RWPE2 (cell line): ENCODE measurements at places on chromosomes 7 and 10.

- DNase-seq, result no peak
These were observed 51.6 kb downstream of the CYCS start for GRCh38 chr7:25073451-25073850.

DNA sequence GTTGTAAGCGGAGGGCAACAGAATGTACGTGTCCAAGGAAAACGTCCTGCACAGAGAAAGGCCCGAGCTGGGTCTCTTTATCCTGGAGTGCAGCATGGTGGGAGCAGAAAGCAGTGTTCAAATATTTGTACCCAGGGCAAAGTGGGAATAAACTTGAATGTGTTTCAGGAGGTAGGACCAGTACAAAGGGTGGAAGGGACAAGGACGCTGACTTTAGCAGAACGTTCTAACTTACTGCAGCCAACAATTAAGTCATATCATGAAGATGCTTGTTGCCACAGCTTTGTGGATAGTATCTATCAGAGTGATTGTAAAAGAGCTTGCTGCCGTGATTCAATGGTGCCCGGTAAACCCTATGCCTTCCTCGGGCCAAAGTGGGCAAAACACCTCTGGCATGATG lies 30.5 kb upstream of the ZC3HAV1L start:
- no peak for DNase-seq

- no peak for DNase-seq
These were observed 77.6 kb upstream of the PRLHR start for GRCh38 chr10:118672766-118673715.

GRCh38 chr10:113987156-113987555 lies 56.5 kb upstream of the ADRB1 start:
- DNase-seq, result no peak

DNA sequence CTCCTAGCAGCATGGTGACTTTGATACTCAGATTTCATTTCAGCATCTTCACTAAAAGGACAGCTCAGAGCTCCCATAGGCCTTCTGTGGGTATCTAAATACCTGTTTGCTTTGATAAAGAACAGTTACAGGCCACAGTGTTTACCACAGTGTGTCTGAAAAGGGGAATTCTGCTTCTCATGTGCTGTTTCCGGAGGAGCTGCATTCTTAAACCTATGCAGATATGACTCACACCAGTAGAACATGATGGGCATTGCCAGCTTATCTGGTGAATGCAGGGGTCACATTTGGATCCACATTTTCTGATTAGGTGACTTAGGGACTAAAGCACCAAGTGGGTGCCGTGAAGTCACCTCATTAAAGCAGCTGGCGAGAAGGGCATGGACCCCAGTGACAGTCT lies 52.6 kb downstream of the TRRAP start:
- DNase-seq, result no peak

GRCh38 chr7:3092468-3092867 lies 48.8 kb upstream of the CARD11 start:
- DNase-seq, result no peak

DNA sequence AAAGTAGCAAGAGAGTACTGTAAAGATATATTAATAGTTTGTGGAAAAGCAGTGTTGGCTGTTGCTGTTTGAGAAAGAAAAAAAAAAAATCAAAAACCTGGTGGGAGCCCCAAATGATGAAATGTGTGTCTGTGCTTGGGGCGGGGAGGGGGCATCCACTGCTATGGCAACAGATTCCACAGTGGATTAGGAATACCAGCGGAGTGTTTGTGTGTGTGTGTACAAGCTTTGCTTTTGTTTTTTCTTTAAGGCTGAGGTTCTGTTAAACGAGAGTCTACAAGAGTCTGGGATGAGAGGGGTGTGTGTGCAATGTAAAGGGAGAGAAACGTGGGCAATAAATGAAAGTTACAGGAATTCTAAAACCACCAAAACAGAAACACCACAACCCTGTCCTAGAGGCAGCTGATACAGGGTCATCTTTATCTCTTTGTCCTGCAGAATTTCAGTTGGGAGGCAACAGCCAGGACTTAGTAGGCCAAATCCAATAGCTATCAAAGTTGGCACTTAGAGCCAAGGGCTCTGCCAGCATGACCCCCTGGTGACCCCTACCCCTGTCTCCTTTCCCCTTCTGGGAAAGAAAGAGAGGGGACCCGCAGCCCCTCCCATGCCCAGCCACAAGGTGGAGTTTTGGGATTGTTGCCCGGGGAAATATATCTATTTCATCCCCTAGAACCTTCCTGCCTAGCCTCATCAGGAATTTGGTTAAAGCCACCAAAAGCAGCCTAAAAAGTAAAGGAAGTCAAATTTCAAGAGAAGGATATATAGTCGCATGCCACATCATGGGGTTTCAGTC lies 85.4 kb downstream of the OSBPL3 start:
- no peak for DNase-seq

DNA sequence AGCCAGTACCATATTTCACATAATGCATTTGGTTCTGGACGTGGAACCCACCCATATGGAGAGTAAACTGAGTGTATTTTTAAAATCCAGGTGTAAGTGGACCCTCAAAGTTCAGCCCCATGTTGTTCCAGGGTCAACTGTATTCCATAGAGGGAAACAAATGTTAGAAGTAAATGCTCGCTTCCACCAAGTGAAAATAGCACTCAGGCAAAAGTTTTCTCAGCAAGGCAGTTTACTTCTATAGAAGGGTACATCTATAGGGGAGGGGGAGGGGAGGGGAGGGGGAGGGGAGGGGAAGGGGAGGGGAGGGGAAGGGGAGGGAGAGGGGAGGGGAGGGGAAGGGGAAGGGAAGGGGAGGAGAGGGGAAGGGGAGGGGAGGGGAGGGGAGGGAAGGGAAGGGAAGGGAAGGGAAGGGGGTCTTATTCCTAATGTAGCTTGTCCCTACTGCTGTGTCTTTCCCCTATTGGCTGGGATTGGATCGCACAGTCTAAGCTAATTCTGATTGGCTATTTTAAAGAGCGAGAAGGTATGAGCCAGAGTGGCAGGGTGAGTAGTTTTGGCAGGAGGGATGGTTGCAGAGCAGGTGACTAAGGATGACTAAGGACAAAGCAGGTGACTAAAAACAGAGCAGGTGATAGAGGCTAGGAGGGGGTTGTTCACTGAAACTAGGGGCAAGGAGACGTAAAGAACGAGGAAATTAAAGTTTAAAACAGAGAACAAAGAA lies 29.1 kb downstream of the GARIN1A start:
- no peak for DNase-seq

DNA sequence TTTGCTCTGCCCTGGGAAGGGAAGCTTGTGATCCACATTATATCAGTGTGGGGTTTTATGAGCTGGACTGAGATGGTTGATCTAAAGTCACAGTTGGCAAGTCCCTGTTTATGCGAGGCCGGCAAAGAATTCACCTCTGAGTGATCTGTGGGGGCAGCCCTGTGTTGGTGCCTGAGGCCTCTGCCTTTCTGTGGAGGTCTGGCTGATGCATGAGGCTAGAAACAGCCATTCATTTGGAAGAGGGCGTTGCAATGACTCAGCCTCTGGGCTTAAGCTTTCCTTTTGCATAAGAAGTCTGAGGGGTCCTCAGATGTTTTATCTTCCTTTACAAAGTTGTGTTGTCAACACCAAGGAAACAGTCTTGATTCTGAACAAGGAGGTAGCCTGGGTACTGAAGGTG lies 126.9 kb downstream of the MGMT start:
- DNase-seq, result no peak

DNA sequence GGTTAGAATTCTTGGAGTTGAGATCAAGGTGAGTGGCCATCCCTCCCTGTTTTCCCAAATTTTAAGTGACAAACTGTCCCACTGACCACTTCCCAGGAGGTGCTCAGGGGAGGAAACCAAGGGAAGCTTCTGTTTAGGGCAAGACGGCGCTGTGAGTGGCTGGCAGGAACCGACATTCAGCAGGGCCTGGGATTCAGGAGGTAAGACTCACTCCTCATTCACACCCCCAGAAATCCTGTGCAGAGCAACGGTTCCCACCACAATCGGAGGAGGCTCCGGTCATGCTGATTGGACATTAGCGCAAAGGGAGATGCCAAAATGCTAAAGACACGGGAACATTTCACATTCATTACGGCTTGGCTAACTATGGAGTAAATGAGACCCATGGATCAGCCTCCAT lies 200.9 kb downstream of the GRID1 start:
- no peak for DNase-seq

- peak; percentile 85 for DNase-seq
These were observed 32.4 kb upstream of the HSPA12A start for GRCh38 chr10:116774728-116775151.

GRCh38 chr7:47049234-47049774 lies 532.6 kb downstream of the TNS3 start:
- DNase-seq, result no peak

- DNase-seq, result no peak
These were observed 671.0 kb upstream of the FOXK1 start for GRCh38 chr7:4010923-4011656.

- DNase-seq, result no peak
These were observed 318.6 kb upstream of the KLF6 start for GRCh38 chr10:4103603-4104002.

DNA sequence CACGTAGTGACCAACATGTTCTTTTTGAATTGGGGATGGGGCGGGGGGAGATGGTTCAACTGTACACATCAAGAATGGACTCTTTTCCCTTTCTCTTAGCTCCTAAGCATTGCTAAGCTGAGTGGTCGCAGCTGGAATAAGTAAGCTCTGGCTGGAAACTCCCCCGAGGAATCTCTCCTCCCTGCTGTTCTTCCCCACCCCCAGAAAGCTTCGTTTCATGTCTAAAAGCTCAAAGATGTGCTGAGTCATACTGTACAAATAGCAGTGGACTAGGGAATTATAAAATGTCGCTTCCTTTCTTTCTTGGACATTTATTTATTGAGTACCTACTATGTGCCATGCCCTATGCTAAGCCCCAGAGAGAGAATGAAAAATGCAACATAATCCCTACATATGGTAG lies 191.1 kb upstream of the ADO start:
- no peak for DNase-seq

DNA sequence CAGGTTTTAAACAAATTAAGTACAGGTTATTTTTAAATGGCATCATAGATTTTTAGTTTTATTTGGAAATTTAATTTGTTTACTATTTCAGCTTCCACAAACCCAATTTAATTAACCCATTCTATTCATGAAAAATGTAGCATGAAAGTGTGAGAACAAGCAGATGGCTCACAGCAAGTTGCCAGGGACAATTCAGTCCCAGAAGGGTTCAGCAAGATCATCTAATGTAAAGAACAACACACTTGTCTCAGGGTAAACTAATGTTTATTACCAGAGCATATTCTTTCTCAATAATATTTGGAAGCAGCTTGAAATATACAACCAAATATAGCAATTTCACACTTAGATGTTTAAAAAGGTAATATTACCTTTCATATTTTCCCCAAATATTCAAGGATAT lies 166.9 kb upstream of the SLC13A1 start:
- no peak for DNase-seq

- no peak for DNase-seq
These were observed 42.8 kb upstream of the ZNF32 start for GRCh38 chr10:43691485-43691884.

DNA sequence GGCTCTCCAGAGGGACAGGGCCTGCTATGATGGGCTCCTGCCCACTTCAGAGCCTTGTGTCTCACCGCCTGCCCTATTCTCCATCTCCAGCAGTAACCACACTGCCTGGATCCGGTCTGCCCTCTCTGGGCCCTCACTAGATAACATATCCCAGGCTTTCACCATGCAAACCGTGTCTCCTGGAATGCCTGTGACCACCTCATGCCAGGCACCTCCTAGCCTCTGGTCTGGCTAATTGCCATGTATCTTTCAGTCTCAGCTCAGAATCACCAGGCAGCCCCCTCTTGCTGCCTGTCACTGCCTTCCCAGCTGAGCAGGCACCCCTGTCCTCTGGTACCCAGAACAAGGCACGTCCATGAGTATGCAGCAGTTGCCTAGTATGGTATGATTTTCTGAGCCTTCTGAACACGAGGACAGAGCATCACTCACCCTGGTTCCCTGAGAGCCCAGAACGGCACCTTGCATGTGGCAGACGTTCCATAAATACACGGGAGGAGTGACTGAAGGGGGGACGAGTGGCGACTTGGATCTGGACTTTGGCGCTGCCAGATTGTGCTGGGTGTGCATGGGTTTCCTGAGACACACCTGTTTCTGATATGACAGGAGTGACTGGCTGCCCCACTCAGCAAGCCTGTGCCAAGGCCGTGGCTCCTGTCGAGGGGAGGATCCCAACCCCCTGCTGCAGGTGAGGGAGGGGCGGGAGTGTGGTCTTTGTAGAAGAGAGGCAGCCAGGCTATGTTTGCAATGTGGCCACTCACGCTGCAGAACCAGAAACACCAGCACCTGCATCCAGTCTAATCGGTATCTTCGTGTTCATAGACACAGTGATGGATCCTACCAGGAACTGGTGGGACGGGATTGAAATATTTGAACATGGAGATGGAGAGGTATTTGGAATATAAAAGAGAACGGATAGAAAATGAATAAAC lies 95.2 kb downstream of the VOPP1 start:
- no peak for DNase-seq

DNA sequence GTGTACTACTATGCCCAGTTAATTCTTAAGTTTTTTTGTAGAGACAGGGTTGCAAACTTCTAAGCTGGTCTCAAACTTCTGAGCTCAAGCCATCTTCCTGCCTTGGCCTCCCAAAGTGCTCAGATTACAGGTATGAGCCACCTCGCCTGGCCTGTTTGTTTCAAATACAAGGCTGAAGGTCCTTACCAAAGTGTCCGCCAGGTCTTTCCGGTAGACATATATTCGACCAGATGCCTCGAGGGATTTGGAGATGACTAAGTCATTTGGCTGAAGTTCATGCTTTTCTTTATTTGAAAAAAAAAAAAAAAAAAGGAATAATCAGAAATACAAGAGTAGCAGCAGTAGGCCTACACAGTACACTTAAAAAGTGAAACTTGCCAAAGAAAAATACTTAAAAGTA lies 204.5 kb upstream of the CDCA7L start:
- DNase-seq, result no peak

DNA sequence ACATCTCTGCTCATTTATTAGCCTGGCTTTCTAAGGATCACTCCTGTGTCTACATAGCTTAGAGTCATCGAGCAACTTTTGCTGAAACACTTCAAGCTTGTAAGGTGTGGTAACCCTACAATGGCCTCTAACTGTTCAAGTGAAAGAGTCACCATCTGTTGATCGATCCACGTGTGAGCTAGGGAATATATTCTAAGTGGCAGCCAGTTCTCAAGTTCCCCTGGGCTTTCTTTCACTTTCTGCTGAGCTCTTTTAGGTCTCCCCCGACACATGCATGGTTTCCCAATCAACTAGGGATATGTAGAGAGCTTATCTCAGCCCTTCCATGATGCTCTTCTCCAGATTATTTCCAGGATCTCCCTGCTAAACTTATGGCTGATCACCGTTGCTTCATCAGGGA lies 15.5 kb downstream of the AOAH start:
- DNase-seq, result no peak

- no peak for DNase-seq
These were observed 151.5 kb downstream of the LRRTM3 start for GRCh38 chr10:67077376-67077775.

GRCh38 chr7:98788966-98789365 lies 80.8 kb downstream of the TMEM130 start:
- DNase-seq, result no peak

DNA sequence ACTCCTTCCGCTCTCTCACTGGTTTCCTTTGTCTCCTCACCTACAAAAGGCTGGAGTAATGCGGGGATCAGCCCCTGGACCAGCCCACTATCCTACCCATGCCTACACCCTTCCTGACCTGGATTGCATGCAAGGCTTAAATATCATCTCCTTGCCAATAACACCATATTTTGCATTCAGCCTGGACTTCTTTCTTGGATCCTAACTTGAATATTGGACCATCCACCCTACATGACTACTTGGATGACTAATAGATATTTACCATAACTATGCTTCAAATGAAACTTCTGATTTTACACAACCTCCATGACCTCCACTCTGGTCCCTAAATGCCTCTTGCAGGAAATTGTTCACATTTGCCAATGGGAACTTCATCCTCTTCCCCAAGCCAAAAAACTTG lies 188.3 kb upstream of the AKR1E2 start:
- DNase-seq, result no peak
